Right lobe of liver (tissue), 6 donors: ENCODE measurements at places on chromosomes 11 and 22. TPM values are rescaled to one million over a fixed set of nuclear protein-coding genes. Genes with fewer than 3 reads are reported as not detected.

DNA sequence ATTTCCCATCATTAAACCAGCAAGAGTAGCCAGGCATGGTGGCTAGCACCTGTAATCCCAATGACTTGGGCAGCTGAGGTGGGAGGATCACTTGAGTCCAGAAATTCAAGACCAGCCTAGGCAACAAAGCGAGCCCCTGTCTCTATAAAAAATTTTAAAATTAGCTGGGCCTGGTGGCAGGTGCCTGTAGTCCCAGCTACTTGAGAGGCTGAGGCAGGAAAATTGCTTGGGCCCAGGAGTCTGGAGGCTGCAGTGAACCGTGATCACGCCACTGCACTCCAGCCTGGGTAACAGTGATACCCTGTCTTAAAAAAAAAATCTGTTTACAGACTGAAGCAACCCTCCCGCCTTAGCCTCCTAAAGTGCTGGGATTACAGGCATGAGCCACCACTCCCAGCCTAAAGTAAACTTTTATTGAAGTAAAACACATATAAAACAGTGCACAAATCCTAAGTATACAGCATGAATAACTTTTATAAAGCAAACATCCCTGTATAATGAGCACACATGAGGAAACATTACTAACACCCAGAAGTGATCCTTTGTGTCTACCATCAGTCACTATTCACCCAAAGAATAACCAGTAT lies 12.6 kb downstream of the UCP3 start:
- H3K27ac ChIP-seq: no peak overlapping the region
- H3K36me3 ChIP-seq: no peaks in the 10 kb centered on the region
- H3K4me1 ChIP-seq: no peaks in the 10 kb centered on the region
- no peak overlapping the region for H3K4me3 ChIP-seq
- H3K27me3 ChIP-seq: no peaks in the 10 kb centered on the region
- DNase-seq: no peak

- H3K4me3 ChIP-seq: no peak overlapping the region
- no peak overlapping the region for H3K27ac ChIP-seq
- no peaks in the 10 kb centered on the region for H3K4me1 ChIP-seq
- DNase-seq: no peak
These were observed 90.6 kb downstream of the LARGE1 start for GRCh38 chr22:33829546-33830280.

- no peaks in the 10 kb centered on the region for H3K4me1 ChIP-seq
- H3K27ac ChIP-seq: no peak overlapping the region
- no peak overlapping the region for H3K4me3 ChIP-seq
These were observed 426.4 kb upstream of the FAT3 start for GRCh38 chr11:91798240-91798639.

- peak overlapping the region; percentile 15 for H3K27ac ChIP-seq
- H3K4me1 ChIP-seq: peaks cover 10% of the 10 kb centered on the region
- no peaks in the 10 kb centered on the region for H3K27me3 ChIP-seq
- no peaks in the 10 kb centered on the region for H3K36me3 ChIP-seq
- H3K4me3 ChIP-seq: no peak overlapping the region
These were observed 139.4 kb downstream of the TEAD1 start for GRCh38 chr11:12813371-12814225.

DNA sequence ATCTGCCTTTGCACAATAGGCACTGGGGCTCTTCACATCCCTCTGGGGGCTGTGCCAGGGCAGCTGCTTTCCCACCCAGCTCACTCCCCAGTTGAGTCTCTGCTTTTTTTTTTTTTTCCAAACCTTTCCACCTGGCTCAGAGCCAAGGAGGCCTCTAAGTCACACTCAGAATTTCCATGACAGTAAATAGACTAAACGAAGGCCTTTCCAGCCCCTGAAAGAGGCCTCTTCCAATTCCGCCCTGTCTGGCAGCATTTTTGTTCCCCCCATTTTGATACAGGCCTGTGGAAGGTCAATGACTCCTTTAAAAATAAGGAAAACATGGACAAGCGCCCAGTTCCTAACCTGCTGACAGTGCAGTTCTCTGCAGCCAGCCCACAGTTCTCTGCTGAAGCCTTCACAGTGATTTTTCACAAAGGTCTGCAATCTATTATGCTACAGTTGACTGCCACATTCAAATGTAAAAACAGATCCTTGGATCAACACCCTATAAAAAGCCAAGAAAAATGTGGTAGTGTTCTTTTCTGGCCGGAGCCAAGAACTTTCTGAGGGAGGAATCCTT lies 107.5 kb upstream of the SESN3 start:
- H3K27ac ChIP-seq: peak overlapping the region; percentile 83
- no peaks in the 10 kb centered on the region for H3K27me3 ChIP-seq
- H3K4me1 ChIP-seq: peaks cover 24% of the 10 kb centered on the region
- H3K4me3 ChIP-seq: no peak overlapping the region
- DNase-seq: peak; percentile 71
- no peaks in the 10 kb centered on the region for H3K36me3 ChIP-seq

Gene DENND6B
- total RNA-seq: 2.2 TPM

DNA sequence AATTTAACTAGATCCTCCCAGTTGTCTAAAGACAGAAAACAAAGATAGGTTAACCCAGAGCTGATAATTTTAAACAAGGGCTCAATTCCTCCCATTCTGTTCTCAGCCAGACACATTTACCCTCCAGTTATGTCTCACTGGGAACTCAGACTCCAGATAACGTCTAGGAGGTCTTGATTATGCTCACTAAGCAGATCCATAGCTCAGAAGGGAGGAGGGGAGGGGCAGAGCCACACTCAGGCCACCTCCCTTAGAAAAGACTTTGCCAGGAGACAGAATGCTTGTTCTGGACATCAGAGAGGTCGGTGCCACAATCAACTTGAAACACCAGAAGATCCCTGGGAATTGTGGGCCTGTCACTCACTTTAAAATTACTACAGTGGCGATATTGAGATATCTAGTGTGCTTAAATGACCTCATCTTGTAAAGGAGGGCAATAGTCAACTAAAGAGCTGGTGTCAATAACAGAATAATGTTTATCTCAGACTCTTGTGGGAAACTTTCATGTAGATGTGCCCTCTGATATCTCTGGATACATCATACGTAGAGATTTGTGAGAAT lies 29.8 kb upstream of the SLC25A1 start:
- H3K4me3 ChIP-seq: no peak overlapping the region
- H3K4me1 ChIP-seq: no peaks in the 10 kb centered on the region
- no peak for DNase-seq
- H3K27me3 ChIP-seq: no peaks in the 10 kb centered on the region
- H3K36me3 ChIP-seq: no peaks in the 10 kb centered on the region
- H3K27ac ChIP-seq: no peak overlapping the region

GRCh38 chr11:65448074-65448417 lies 25.4 kb downstream of the NEAT1 start:
- DNase-seq: no peak
- H3K27ac ChIP-seq: no peak overlapping the region
- no peaks in the 10 kb centered on the region for H3K4me1 ChIP-seq
- no peak overlapping the region for H3K4me3 ChIP-seq
- H3K27me3 ChIP-seq: no peaks in the 10 kb centered on the region

Gene SPA17
- total RNA-seq: 1.5 TPM

- peak overlapping the region; percentile 87 for H3K4me3 ChIP-seq
- H3K27me3 ChIP-seq: no peaks in the 10 kb centered on the region
- peak overlapping the region; percentile 81 for H3K27ac ChIP-seq
- no peaks in the 10 kb centered on the region for H3K4me1 ChIP-seq
These were observed 1.0 kb downstream of the SMCO4 start for GRCh38 chr11:93541884-93542810.

Gene RIMBP3B
- not detected for total RNA-seq

DNA sequence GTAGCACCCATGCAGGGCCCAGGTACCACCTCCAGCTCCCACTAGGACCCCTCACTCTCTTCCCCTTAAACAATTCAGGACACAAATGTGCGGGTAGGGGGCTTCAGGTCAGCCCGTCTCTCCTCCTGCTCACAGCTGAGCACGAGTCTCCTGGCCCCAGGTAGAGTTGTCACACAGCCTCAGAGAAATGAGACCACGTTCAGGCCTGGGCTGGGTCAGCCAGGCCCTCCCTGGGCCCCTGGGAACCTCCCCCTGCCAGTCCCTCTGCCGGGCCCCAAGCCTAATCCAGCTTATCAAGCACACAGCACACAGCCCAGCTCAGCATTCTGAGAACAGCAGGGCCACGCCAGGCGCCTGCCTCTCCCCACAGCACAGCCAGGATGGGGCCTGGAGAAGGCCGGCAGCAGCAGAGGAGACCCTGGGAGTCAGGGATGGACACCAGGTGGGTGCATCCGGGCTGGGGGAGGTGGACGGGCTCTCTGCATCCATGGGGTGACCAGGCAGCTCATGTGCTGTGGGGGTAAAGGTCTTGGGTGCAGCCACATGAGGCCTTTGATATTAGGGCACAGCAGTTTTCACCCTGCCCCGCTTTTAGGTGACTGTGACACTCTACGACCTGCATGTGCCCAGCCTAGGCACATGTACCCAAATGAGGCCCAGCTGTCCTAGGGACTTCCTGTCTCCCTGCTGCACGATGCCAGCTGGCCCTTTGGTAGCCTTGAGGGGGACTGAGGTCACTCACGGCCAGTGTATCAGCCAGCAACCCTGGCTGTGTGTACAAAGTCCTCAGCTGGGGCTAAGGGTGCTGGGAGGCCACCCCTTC lies 87.0 kb downstream of the MORC2 start:
- no peaks in the 10 kb centered on the region for H3K36me3 ChIP-seq
- no peaks in the 10 kb centered on the region for H3K27me3 ChIP-seq
- H3K27ac ChIP-seq: no peak overlapping the region
- peak; percentile 62 for DNase-seq
- H3K4me1 ChIP-seq: peaks cover 11% of the 10 kb centered on the region

GRCh38 chr22:38706101-38706900 lies 557 bp downstream of the GTPBP1 start:
- no peaks in the 10 kb centered on the region for H3K27me3 ChIP-seq
- no peaks in the 10 kb centered on the region for H3K4me1 ChIP-seq
- DNase-seq: peak; percentile 77
- H3K4me3 ChIP-seq: peak overlapping the region; percentile 89
- H3K36me3 ChIP-seq: peaks cover 4% of the 10 kb centered on the region
- H3K27ac ChIP-seq: peak overlapping the region; percentile 97

Gene APOL4
- 1.1 TPM for total RNA-seq

GRCh38 chr22:34067031-34067430 lies 146.8 kb upstream of the LARGE1 start:
- DNase-seq: no peak
- H3K4me1 ChIP-seq: no peaks in the 10 kb centered on the region
- H3K27me3 ChIP-seq: no peaks in the 10 kb centered on the region
- no peaks in the 10 kb centered on the region for H3K36me3 ChIP-seq

DNA sequence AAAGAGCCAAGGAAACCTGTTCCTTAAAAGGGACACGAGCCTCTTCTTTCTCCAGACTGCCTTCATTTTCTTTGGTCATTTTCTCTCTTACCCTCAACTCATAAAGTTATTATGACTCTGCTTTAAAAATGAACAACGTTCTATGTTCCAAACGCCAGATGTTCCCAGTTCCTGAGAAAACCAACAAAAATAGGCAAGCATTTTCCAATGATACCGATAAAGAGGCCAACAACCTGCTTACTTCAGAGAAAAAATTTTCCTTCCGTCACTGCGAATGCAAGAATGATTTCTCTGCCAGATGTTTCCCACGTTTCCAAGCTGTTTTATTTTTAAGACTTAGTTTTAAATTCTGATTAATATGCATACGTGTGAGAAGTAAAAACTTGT lies 315 bp upstream of the TRPC6 start:
- no peak for DNase-seq
- H3K27ac ChIP-seq: no peak overlapping the region
- H3K36me3 ChIP-seq: no peaks in the 10 kb centered on the region
- no peak overlapping the region for H3K4me3 ChIP-seq
- H3K4me1 ChIP-seq: no peaks in the 10 kb centered on the region

Gene CALCB
- 0.12 TPM for total RNA-seq

Gene NLRP14
- 0.07 TPM for total RNA-seq

Gene OR52I2
- total RNA-seq: not detected

- peak; percentile 0 for DNase-seq
- no peak overlapping the region for H3K4me3 ChIP-seq
- no peaks in the 10 kb centered on the region for H3K36me3 ChIP-seq
- H3K4me1 ChIP-seq: no peaks in the 10 kb centered on the region
- no peak overlapping the region for H3K27ac ChIP-seq
- no peaks in the 10 kb centered on the region for H3K27me3 ChIP-seq
These were observed 64.2 kb upstream of the ADA2 start for GRCh38 chr22:17283423-17283822.

Gene JRKL
- total RNA-seq: 1.0 TPM

DNA sequence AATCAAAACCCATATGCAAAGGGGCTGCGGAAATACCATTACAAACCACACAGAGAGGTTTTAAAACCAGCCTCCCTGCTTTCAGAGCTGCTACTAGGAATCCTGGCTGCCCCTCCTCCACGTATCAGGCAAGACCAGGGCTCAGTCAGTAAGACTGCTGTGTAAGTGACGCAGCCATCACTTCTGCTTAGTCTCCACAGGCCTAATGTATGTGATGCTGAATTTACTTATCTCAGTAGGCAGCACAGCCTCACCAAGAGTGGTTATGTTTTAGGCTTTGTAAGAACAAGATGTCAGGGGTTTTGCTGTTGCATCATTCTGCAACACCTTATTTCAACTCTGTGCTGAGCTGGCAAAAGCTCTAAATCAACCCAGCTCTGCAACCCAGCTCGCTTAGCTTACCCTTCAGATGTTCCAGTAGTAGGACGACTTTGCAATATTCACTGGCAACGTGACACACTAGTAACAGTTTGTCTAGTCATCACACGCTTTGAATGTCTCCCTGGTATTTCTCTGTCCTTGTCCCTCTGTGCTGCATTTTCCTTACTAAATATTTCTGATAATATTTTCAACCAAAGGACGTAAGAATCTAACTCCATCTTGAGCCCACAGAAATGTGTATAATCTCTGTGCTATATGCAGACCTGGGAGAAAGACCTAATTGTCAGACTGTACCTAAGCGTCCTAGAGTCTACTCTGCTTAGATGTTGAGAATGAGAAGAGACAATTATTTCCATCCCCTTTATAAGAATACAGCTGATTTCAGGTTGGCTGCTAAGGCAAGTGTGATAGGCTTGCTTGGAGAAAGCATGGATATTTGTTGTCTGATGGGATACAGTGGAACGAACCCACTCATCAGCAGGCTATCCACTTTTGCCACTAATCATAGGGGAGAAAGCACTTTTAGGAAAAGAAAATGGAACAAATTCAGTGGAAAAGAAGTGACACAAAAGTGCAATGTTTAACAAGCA lies 72.2 kb downstream of the LARGE2 start:
- H3K27me3 ChIP-seq: no peaks in the 10 kb centered on the region
- no peak for DNase-seq
- H3K4me1 ChIP-seq: no peaks in the 10 kb centered on the region
- H3K4me3 ChIP-seq: no peak overlapping the region

Gene RIC3
- 3.7 TPM for total RNA-seq

DNA sequence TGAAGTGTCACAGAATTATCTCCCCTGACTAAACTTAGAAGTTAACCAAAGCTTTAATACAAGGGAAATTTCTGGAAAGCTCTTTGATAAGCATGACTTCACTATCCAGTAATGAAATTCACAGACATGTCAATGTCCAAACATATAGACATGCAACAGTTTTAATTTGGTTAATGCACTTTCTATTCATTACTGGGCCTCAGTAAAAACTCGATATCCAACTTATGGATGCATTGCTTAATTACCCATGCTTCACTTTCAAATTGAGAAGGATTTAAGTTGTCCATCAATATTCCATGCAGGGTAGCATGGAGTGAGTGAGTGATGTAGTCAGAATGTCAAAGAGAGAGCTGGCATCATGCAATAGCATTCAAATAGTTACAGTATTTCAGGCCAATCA lies 197.5 kb downstream of the CADM1 start:
- no peaks in the 10 kb centered on the region for H3K27me3 ChIP-seq
- no peak overlapping the region for H3K27ac ChIP-seq
- no peak overlapping the region for H3K4me3 ChIP-seq
- DNase-seq: no peak
- no peaks in the 10 kb centered on the region for H3K36me3 ChIP-seq

Gene OR5L2
- total RNA-seq: not detected
